ENCODE measurements at places on chromosomes 4 and X.
A peak's percentile ranks its signal among the peaks of the same experiment; 100 is the strongest.

DNA sequence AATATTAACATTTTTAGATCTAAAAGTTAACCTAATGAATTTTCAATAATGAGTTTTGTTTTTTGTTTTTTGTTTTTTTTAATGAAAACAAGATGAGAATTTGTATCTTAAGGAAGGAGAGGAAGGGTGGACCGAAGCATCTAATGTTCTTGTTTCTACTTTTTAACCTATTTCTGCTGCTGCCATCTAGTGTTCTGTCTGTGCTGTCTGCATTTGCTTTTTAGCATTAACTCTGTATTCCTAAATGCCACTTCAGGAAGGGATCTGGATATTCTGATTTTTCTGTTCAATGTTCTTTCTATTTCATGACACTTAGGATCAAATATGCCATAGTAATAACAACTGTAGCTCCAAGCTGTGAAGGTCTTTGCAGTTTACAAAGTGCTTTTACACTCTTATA lies 161.7 kb downstream of the BRWD3 start:
- no peak for DNase-seq

GRCh38 chr4:1579901-1580691 lies 104.0 kb downstream of the FAM53A start:
- peak; percentile 86 for DNase-seq

DNA sequence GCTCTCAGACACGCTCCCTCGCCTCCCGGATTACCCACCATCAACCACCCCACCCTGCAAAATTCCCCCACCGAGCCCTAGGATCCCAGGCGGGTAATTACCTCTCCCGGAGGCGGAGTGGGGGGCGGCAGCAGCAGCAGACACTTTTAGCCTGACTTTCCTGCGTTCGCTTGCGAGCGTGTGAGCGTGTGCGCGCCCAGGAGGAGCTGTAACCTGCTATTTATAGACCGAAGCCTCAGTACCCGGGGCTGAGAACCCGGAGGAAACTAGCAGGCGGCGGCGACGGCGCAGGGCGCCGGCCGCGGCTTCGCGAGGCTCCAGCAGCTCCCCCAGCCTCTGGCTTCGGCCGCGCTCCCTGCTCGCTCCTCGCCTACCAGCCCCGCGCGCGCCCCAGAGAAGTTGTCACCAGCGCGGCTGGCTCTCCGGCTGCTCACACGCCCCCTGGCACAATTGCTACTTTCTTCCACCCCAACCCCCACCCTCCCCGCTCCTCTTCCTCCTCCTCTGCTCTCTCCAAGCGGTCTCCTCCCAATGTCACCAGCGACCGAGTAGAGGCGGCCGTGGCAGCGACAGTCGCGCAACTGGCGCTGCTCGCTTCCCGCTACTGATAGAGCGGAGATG lies at the start of gene INPP4B:
Gene INPP4B (minus strand): TSS at position 194 of the 621 bp plus-strand sequence.
- peak; percentile 56 for DNase-seq

DNA sequence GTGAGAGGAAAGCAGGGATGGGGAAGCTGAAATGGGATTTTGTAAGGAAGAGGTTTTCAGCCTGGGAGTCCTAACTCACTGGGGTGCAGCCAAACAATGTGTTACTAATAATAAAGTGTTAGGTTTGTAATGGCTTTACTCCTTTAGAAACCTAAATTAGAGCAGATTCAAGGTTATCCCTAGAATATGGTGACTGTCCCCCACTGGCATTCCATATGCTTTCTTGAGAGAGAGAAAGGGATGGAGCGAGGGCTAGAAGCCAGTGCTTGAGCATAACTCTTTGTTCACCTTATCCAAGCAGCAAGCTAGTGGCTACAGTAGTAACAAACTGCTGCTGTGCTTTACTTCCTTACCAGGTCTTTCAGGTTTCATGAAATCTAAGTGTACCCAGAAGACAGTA lies 249.1 kb upstream of the PGRMC2 start:
- no peak for DNase-seq

DNA sequence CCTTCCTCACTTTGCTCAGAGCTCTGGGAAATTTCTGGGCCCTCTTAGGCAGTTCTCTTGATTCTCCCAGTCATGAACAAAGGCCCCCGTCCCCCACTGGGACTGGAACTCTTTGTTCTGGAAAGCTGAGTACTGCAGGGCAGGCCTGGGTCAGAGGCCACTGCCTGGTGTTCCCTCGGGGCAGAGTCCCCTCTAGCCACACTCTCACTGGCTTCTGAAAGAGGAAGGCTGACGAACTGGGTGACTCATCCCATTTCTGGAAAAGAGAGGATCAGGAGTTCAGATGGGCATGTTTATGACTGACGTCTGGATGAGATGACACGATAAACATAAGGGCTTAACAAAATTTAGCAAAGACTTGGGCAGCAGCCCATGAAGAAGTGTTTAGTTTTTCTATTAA lies 47.7 kb downstream of the DDX3X start:
- no peak for DNase-seq

DNA sequence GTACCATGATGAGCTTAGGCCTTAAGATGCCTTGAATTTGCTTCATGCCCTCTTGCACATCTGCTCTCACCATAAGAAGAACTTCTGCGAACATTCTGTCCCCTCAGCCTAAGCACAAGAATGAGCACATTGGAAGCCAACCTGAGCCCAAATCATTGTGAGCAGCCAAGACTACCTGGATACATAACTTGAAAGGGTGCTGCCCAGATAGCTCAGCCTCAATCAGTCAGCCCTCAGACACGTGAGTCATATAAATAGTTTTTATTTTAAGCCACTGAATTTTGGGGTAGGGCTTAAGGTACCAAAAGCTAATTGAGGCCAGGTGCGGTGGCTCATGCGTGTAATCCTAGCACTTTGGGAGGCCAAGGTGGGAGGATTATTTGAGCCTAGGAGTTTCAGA lies 27.5 kb upstream of the BBS12 start:
- no peak for DNase-seq

- no peak for DNase-seq
Measured at GRCh38 chrX:67353651-67354370, 190.0 kb upstream of the AR start.

DNA sequence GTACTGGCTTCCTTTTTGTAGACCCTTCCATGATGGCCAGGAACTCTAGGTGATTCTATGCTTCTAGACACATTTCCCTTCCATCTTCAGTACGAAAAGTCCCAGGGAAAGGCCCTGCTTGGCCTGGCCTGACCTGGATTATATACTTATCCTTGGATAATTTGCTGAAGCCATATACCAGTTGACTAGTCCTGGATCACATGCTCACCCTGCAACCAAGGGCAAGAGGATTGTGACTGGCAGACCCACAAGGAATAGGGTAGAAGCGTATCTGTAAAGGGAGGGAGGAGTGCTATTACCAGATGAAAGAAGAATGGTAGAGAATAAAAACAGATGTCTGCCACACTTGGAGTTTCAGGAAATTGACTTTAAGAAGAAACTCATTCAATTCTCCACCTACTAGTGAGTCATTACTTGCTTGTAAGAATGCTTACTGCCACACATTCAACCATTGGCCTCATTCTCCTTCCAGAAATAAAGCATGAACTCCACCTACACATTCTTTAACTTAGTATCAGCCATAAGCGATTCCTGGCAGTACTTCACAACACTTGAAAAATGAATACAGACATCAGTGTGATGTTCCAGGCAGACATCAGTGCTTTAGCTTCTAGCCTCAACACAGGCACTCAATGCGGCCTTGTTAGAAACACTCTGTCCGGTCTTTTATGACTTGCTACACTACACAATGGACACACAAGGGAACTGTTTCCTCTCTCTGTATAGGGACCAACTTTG lies 141.8 kb downstream of the CBR4 start:
- no peak for DNase-seq

DNA sequence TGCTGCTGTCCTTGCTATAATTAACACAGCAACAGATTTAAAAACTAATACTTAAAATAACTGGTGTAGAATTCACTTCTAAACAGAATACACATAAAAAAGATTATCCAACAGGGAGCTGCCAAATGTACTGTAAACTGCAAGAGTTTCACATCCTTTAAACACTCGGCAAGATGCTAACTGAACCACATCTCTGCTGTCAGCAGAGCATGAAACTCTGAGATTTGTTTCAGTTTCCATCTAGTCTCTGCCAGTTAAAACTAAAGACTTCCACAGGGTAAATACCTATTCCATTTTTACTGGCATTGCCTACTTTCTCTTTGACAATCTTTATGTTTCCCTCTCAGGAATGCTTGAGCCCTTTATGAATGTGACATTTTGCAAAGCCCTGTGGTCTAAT lies 127.7 kb downstream of the SLC7A11 start:
- no peak for DNase-seq

- DNase-seq: no peak
Measured at GRCh38 chr4:156884183-156884582, 87.4 kb downstream of the PDGFC start.

DNA sequence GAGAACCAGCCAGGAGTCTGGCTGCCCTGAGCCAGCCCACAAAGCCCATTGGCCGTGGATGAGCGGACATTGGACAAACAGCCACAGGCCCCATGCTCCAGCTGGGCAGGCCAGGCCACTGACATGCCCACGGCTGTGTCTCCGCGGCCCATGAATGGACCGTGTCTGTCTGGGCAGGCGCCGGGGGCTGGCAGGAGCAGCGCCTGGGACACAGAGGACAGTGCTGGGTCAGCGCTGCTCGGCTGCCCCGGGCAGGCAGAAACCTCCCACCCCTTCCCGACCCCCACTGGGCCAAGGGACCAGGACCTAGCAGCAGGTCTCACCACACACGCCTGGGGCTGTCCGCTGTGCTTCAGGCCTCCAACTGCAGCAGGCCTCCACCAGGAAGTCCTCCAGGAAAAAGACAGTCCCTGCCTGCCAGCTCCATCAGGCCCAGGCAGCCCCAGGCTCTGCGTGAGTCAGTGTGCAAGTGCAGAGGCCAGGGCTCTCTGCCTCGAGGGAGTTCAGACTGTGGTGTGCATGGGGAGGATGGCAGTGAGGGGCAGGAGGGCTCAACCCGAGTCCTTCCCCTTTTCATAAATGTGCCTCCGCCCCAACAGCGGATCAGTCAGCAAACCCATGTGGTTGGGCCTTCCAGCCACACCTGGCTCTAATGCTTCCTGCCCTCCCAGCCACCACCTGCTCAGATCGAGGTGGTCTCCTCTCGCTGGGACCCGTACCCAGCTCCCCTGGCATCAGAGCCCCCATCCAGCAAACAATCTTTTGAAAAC lies 17.2 kb upstream of the FGFR3 start:
- no peak for DNase-seq

DNA sequence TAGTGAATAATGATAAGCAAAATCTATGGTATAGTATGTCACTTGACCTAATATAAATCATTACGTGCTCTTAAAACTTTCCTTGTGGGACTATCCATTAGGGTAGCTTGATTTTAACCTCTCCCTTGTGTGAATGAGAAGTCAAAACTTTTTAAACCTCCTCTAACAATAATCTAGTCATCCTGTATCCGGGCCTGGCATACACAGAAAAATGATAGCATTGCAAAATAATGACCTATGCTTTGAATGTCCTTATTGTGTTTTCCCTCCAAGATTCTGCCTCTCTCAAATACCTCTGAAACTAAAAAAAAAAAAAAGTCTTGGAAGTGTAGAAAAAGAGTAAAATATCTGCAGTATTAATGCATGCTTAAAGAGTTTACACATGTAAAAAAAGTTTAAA lies 250.0 kb upstream of the NDST3 start:
- no peak for DNase-seq

DNA sequence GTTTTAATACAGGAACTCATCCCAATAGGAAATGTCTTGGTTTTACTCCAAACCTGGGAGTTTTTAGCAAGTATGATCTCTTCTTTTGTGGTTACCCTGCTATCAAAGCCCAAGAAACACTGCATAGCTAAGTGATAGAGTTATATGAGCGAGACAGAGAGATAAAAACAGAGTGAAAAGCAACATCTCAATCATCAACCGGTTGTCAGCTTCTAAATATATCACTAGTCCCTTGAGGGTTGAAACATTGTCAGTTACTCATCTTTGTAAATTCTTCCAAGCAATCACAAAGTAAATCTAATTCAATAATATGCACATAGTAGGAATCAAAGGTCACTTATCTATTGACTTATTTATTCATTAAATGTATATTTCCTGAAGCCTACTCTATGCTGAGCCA lies 483.9 kb downstream of the IDS start:
- no peak for DNase-seq
